ENCODE measurements at places on chromosomes 4 and X.

- no peak for DNase-seq
Observed at GRCh38 chr4:48722509-48723446, 57.3 kb downstream of the FRYL start.

GRCh38 chr4:145283909-145284308, 103.5 kb upstream of the OTUD4 start:
- DNase-seq, result no peak

- peak; percentile 32 for DNase-seq
Observed at GRCh38 chr4:1872870-1873269, 1.7 kb downstream of the NSD2 start.

DNA sequence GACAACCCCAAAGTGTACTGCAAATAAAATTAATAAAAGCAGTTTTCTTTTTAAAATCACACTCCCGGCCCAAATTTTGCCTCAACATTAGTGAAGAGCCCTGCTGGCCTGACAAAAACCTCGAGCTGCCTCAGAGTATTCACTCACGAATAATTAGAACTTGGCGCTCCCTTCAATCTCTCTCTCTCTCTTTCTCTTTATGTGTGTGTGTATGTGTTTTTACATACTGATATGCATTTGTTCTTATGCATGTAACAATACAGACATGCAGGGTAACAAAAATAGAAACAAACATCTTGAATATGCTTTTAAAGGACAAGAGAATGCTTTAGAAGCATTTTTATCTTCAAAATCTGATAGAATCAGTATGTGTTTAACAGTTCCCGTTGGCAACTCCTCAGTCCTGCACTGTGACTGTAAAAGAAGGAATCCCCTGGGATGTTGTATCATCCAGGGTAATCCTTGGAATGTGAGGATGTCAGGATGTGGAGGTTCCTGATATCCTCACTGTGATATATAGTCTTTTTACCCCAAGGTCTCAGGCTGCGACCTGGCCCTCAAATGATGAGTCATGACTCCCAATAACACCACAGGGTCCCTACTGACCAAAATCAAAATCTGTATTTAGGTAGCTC, 53.0 kb downstream of the PTCHD1 start:
- no peak for DNase-seq

GRCh38 chrX:34826964-34827363, 115.6 kb upstream of the FAM47B start:
- no peak for DNase-seq

GRCh38 chrX:71510161-71510560, 22.7 kb upstream of the OGT start:
- DNase-seq, result no peak

DNA sequence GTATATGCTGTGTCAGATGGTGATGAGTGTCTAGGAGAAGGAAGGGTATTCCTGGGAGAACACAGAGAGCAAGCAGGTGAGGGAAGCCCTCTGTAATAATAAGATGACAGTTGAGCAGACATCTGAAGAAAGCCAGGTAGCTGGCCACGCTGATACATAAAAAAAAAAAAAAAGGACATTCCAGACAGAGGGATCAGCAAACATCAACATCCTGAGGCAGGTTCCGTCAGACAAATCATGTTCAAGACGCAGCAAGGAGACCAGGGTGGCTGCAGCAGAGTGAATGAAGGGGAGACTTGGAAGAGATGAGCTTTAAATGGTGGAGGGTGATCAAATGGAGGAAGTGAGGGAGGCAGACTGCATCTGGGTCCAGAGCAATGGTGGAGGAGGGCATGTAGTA, 97.6 kb upstream of the ANXA3 start:
- no peak for DNase-seq

DNA sequence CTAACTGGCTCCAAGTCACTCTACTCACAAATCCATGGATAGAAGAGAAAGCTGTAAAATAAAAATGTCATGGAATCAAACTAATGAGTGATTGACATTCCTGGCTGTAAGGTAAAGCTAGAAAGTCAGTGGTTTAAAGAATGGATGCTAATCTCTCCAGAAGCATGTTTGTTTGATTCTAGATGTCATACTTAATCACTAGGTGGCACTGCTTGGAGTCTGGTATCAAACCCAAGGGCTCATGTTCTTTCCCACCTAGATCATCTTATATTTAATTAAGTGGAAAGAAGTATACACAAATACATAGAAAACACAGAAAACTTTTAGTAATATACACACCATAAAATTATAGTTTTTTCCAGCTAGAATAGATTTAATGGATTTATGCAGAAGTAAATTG, 2666.6 kb downstream of the PCDH7 start:
- DNase-seq, result no peak

- DNase-seq, result peak; percentile 76
Observed at GRCh38 chr4:4762909-4763821, 96.3 kb upstream of the MSX1 start.

- no peak for DNase-seq
Observed at GRCh38 chrX:138638996-138639395, 72.5 kb downstream of the FGF13 start.

- DNase-seq, result no peak
Observed at GRCh38 chr4:133081246-133081645, 67.8 kb upstream of the PCDH10 start.

DNA sequence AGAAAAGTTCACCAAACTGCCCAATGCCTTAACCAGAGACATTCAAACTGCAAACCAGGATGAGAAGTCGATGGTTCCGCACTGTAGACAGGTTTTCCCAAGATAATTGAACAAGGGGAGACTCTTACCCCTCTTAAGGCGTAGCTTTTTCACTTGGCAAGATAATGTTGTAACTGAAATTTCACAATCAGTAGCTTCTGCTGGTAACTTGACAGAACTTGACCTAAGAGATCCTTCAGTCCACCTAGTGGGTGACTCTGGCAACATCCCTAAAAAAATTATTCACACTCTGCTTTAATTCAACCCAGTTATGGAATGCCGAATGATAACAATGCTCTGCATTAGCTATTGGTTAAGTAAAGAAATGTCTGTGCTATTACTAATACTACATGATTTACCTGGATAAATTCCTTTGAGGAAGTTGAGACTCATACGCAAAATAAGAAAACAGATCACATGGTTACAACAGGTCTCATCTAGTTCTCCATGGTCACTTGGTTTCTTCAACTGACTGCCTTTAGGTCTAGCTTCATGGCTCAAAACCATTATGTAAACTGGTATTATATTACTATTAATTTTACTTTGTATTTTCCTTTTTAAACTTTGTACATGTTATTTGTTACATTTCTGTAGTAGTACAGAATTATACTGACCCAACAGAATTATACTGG, 9.1 kb downstream of the ELF2 start:
- peak; percentile 63 for DNase-seq

GRCh38 chr4:13918110-13918509, 290.6 kb upstream of the BOD1L1 start:
- DNase-seq, result peak; percentile 99

DNA sequence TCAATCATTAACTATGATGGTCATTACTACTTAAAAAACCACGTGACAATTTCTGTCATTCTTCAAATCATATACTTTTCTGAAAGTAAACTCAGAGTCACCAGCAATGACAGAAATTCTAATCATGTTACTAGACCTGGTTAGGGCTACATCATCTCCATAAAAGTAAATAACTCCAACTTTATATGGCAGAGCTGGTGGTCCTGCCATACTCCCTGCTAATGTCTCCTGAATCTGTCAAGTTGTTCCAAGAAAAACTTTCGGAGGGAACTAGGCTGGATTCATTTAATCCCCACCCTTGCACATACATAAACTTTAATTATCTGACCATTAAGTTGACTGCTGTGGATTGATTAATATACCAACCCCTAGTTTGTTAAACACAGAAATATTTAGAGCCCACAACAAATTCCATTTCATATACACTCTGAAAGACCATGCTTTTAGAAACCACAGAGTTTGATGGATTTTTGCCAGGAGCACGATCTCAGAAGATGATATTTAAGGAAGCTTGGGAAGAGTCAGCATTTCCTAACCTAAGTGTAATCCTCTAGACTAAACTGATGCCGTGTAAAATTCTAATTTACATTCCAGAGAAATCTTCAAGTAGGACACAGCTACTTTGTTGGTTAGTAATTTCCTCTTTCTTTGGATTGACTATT, 577.0 kb downstream of the FAT4 start:
- peak; percentile 57 for DNase-seq

GRCh38 chr4:87388901-87389300, 2.1 kb downstream of the HSD17B11 start:
- no peak for DNase-seq

- no peak for DNase-seq
Observed at GRCh38 chr4:121709766-121710405, 13.1 kb upstream of the ANXA5 start.

DNA sequence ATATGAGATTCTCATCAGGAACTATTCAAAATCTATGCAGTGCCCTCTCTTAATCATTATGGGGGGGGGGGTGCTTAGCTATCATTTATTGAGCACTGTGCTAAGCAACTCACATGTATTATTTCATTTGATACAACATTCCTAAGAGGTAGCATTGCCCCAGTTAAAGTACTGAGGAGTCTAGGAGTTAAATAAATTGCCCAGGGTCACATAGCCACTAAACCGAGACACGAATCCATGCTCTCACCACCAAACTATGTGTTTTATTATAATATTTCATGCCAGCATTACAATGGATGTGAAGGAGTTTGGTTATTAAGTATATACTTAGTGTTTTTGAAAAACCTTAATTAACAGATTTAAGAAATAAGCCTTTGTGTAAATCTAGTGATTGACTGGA, 131.4 kb downstream of the CBR4 start:
- no peak for DNase-seq
